Glutamatergic neuron (in vitro differentiated cells): ENCODE measurements at places on chromosomes 13 and 19. TPM values are rescaled to one million over a fixed set of nuclear protein-coding genes. Genes with fewer than 3 reads are reported as not detected.

GRCh38 chr19:49997709-49998108, 27.5 kb downstream of the VRK3 start:
- no peak for DNase-seq

- no peak for DNase-seq
Observed at GRCh38 chr19:10553943-10554381, 10.3 kb downstream of the ATG4D start.

- DNase-seq = peak; percentile 85
Observed at GRCh38 chr19:12723641-12724426, at the start of gene TNPO2. Gene TNPO2 (minus strand): TSS chr19:12723932. CDS start chr19:12720977, 2,955 bp downstream.

DNA sequence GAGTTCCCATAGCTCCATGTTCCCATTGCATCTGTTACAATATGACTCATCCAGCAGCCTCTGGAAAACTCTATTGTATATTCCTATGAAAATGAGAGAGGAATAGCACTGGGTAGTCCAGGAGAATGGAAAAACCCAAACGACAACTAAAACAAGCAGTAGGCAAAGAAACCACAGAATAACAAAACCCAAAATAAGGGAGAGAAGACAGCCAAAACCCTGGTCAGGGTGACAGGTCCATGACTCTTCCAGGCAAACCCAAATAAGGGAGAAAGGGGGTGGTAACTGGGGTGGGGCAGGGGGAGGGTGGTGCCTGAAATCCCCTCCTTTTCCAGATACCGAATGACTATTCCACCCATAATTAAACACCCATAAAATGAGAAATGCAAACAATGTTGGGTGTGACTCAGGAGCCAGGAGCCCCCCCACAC, 4.0 kb upstream of the ZNF8 start:
- DNase-seq = no peak

GRCh38 chr13:103386341-103386740, 320.1 kb upstream of the SLC10A2 start:
- no peak for DNase-seq

GRCh38 chr19:35509018-35509652, 4.3 kb downstream of the DMKN start:
- no peak for DNase-seq

DNA sequence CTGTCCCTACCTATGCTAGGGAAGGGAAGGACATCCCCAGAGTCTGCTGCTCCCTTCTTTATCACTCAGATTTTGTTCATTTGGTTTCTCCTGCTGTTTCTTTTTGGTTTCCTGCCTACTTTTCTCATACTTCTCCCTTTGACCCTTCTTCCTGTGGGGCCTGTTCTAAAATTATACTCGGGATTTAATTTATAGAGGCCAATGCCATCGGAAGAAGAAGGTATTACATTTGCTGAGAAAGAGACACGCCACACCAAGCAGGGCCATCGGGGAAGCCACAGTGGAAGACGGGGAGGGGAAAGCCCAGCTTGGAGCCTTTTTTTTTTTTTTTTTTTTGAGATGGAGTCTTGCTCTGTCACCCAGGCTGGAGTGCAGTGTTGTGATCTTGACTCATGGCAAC, 46.8 kb upstream of the FARP1 start:
- no peak for DNase-seq

DNA sequence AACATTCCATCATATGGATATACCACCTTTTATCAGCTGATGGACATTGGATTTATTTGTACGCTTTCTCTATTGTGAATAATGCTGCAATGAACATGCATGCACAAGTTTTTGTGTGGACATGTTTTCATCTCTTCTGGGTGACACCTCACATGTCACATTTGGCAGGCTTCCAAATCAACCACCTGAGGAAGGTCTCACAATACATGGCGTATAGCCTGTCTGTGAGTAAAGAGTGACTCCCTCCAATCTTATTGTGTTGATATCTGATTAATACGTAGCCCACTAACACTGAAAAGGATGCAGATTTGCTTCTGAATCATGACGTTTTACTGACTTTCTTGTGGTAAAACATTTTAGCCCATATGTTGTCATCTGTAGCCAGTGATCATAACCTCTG, 61.1 kb downstream of the SLC15A1 start:
- DNase-seq = no peak

GRCh38 chr13:92951273-92951890, 275.2 kb upstream of the GPC6 start:
- DNase-seq = no peak

- no peak for DNase-seq
Observed at GRCh38 chr13:73754727-73755292, 379.4 kb downstream of the KLF12 start.

GRCh38 chr13:100521851-100522617, 66.6 kb downstream of the GGACT start:
- no peak for DNase-seq

GRCh38 chr19:38022791-38023670, 116.0 kb downstream of the SIPA1L3 start:
- no peak for DNase-seq

The TMC4 gene
- not detected for total RNA-seq

The SBSN gene
- 0.29 TPM for total RNA-seq

The CNOT3 gene
- total RNA-seq = 56.9 TPM

The CPB2 gene
- total RNA-seq = not detected

The ZNF418 gene
- 25.4 TPM for total RNA-seq

The NLRP12 gene
- 0.12 TPM for total RNA-seq

The TSHZ3 gene
- total RNA-seq = 7.4 TPM
